ENCODE measurements at places on chromosomes 4 and X. TPM values are rescaled to one million over a fixed set of nuclear protein-coding genes. Genes with fewer than 3 reads are reported as not detected.
A peak's percentile ranks its signal among the peaks of the same experiment; 100 is the strongest.

The SHROOM2 gene
- total RNA-seq: under 0.01 TPM

The CXCL5 gene
- total RNA-seq: 0.77 TPM

The PABPC1L2B gene
- total RNA-seq: not detected

DNA sequence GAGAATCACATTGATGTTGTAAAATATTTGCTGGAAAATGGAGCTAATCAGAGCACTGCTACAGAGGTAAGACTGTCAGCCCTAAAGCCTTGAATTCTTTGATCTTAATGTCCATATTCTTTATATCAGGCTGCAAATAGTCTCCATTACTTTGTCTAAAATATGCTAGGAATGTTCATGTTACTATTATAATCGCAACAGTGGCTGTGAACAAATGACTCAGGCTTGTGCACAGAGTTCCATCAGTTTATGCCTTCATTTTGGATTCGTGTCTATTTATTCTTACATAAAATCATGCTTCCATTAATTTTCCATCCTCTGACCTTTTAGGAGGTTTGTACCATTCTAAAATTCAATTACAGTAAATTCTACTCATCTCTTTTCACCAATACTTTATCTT is 182.7 kb downstream of the ANK2 start:
- DNase-seq: peak; percentile 26

DNA sequence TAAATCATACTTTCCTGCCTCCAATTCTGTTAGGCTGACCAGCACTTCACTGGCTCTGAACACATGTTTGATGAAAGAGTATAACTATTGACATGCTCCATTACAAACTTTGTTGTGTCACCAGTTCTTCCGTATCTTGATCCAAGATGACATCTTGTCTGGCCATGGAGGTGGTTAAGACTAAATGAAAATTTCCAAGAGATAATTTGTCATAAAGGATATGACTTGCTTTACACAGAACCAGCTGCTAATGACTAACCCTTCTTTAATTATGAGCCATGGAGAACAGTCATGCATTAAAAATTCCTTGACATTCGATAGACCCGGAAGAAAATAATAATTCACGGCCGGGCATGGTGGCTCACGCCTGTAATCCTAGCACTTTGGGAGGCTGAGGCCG is 17.7 kb upstream of the N4BP2 start:
- DNase-seq: peak; percentile 8

All from fibroblast of lung (primary cell).